ENCODE measurements at places on chromosomes 11 and 22.

DNA sequence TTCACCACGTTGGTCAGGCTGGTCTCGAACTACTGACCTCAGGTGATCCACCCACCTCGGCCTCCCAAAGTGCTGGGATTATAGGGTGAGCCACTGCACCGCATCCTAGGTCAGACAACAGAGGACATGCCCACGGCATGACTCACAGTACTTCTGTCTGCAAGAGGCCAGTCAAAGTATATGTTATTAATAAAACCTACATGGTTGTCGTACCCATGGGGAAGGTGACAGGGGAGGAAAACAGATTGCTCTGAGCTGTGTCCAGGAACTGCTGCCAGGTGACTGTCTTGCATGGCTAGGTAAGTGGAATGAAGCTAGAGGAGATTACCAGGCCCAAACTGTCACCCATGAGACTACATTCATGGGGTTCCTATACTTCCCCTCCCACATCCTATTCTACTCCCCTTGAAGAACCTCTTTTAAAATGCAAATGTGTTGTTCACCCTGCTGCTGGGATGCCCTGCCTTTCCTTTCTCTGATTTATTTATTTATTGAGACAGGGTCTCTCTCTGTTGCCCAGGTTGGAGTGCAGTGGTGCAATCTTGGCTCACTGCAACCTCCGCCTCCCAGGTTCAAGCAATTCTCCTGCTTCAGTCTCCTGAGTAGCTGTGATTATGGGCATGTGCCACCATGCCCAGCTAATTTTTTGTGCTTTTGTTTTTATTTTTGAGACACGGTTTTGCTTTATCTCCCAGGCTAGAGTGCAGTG is 2.0 kb upstream of the NLRX1 start:
- DNase-seq, result no peak

GRCh38 chr22:25485626-25486545 is 78.6 kb upstream of the GRK3 start:
- DNase-seq, result no peak

GRCh38 chr11:24496736-24497725 is at the start of gene LUZP2:
Gene LUZP2, plus strand, starts transcription at chr11:24497053.
- DNase-seq, result peak; percentile 76

DNA sequence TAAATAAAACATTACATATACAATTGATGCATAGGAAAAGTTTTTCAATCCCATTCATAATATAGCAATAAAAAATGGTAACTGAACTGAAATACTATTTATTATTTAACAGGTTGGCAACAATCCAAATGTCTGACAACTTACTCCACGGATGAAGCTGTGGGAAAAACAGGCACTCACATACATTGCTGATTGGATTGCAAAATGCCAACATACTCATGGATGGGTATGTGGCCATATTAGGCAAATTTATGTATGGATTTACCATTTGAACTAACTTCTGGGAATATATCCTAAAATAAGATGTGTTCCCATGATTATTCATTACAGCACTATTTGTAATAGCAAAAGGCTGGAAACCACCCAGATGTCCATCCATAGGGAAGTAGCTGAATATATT is 3.2 kb upstream of the BIRC2 start:
- no peak for DNase-seq

DNA sequence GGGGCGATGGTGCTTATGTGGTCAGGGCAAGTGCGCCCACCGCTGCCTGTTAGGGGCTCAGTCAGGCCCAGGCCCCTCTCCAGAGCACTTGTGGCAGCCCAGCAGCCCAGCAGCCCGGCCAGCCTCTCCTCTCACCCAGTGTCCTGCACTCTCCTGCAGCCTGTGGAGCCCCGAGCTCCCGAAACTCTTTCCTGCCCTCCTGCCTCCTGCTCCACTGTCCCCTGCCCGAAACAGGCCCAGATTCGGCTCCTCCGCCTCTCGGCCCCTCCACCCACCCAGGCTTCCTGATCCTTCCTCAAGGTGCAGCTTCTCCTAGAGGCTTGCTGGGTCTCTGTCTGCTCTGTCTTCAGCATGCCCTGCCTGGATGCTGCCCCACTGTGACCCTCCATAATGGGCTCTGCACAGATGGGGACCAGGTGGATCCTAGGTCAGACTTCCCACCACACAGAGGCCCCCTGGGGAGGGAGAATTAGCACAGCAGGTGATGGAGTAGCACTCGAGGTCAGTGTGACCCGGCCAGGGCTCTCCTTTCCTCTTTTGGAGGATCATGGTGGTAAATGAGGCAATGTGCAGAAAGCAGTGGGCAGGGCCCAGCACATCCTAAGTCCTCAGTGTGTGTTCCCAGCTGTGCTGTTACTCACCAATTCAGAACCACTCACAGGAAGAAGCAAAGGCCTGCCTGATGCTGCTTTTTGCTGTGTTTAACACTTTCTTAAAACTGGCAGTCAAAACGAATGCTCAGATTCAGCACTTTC is 18.6 kb upstream of the NAP1L4 start:
- no peak for DNase-seq

DNA sequence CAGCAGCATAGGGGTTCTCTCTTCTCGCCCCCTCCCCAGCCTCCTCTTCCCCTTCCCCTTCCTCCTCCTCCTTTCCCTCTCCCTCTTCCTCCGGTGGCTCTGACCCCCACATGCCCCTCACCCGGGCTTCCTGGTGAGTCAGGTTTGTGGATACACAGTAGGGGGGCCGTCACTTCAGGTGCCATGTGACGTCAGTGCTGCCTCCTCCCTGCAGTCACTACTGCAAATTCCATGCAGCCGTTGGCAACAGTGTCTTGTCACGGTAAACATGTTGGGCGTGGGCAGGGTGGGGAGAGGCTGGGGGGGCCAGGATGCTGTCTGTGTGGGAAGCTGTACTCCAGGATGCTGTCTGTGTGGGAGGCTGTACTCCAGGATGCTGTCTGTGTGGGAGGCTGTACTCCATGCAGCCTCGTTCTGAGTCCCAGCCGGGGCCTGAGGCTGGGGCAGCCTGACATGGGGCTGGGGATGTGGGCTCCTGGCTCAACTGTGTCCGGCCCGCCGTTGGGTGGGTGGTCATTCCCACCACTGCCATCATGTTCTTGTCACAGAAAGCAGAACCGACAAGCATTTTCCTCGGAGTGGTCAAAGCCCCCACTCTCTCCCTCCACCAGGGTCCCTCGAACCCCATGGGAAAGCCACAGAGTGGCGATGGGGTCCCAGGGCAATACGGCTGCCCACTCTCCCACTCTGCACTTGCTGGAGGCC is 2.4 kb upstream of the MUC2 start:
- DNase-seq, result no peak

DNA sequence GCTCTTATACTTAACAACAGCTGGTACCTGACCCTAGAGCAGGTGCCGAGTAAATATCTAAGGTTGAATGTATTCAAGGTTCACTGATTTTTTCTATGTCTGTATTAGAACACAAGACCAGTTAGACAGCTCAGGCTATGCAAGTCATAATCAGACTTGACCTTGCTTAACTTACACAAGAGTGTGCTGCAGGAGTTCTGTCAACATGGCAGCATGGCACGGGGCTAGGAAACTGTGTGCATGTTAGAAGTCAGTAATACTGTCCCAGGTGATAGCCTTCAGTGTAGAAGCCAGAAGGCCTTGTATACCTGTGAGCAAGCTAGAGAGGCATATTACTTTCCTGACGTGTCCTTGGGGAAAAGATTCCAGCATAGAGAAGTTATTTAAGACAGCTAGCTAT is 253.1 kb downstream of the FAT3 start:
- DNase-seq, result no peak

GRCh38 chr11:94673951-94674491 is 94.1 kb upstream of the AMOTL1 start:
- peak; percentile 74 for DNase-seq

DNA sequence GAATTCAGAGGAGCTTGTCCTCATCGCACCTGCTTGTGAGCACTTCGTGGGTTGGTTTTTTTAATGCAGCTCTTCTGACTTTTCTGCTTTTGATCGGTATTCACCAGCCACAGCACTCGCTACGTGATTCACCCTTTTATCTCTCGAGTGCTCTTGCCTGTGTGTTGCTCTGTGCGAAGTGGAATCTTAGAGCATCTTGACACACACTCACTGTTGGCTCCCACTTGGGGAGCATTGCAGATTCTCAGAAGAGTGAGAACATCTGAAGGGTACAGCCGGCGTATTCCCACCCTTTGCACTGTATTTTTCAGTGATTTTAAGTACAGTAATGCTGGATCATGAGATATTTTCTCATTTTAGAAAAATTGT is 10.9 kb downstream of the TNNT3 start:
- no peak for DNase-seq

DNA sequence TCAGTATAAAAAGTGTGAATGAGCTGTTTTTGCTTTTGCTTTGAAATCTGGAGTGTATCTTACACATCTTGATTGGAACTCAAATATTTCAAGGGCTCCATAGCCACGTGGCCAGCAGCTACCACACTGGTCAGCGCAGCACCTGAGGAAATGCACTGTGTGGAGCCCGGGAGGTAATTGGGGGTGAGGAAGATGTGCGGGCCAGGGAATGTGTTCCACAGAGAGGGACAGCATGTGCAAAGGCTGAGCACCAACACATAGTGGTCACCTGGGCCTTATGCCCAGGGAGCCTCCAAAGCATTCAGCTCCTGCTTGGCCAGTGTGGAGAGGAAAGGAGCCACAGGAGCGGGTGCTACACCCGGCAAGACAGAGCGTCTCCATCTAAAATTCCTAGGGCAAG is 20.8 kb downstream of the RELT start:
- DNase-seq, result no peak

GRCh38 chr11:130666781-130667251 is 218.4 kb downstream of the ADAMTS15 start:
- no peak for DNase-seq

DNA sequence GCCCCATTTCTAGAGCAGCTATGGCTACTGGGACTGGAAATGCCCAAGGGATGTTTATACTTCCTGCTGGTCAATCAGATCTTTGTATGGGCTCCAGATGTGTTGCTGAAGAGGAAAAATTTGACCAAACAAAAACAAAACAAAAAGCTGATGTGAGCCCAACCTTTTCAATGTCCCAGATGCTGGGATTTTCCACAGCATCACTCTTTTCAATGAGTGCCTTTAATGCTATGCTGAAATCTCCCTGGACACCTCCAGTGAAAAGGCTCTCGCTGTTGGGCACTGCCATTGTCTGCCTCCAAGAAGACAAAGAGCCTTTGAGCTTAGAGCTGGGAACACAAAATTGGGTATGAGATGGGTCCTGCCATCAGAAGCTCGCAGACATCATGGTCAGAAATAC is 671.9 kb downstream of the NTM start:
- DNase-seq, result no peak

DNA sequence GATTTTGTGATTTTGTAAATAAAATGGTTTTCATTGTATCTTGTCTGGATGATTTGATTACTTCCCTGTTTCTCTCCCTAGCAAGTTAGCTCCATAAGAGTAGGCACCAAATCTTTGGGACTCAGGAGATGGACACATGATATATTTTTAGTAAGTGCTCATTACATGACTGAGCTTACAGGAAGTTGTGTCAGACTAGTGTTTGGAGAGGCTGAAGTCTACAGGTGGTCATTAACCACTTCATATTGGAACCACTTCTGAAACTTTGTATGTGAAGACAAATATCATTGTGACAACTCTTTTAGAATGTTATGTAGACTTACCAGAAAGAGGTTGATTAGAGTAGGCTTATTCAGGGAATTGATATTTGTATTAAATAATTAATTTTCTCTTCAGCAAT is 19.1 kb downstream of the ARHGAP42 start:
- DNase-seq, result no peak

DNA sequence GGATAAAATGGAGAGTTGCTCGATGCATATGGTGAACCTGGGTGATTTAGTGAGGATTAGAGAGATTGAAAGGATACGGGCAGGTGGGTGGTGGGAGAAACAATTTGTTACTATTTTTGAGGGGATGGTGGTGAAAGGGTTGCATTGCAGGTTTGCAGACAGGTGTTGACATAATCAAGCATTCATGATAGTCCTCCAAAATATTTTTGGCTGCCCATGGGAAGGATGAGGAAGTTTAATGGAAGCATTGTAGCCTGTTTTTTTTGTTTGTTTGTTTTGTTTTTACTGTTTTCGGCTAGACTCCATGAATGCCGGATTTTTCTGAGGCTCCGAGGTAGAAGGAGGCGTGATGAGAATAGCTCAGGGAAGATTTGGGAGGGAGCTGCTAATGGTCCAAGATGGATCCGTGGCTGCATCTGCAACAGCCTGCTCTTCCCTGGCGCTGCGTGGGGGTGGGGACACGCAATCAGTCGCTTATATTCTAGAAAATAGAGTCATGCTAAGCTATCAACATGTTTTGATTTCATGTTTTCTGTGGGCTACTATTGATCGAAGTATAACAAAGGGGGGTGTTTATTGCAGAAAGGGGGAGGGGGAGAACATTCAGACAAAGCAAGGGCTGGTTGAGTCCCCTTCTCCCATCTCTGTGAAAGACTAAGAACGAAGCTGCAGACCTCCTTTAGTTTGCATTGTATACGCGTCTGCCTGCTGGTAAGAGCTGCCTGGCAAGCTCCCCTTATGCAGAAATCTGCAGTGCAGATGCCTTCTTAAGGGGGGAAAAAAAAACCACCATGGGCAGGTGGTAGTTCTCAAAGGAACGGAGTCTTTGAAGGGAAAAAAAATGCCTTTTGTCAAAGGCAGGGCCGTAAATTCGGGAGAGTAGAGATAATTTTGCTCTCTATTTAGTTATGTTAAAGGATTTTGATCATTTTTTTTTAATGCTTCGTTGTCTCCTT is 1.0 kb downstream of the RTN3 start:
- DNase-seq, result peak; percentile 54

- no peak for DNase-seq
These were observed 55.0 kb upstream of the DEPDC7 start for GRCh38 chr11:32960553-32961164.

- no peak for DNase-seq
These were observed 20.9 kb downstream of the SLC37A2 start for GRCh38 chr11:125084057-125084416.

DNA sequence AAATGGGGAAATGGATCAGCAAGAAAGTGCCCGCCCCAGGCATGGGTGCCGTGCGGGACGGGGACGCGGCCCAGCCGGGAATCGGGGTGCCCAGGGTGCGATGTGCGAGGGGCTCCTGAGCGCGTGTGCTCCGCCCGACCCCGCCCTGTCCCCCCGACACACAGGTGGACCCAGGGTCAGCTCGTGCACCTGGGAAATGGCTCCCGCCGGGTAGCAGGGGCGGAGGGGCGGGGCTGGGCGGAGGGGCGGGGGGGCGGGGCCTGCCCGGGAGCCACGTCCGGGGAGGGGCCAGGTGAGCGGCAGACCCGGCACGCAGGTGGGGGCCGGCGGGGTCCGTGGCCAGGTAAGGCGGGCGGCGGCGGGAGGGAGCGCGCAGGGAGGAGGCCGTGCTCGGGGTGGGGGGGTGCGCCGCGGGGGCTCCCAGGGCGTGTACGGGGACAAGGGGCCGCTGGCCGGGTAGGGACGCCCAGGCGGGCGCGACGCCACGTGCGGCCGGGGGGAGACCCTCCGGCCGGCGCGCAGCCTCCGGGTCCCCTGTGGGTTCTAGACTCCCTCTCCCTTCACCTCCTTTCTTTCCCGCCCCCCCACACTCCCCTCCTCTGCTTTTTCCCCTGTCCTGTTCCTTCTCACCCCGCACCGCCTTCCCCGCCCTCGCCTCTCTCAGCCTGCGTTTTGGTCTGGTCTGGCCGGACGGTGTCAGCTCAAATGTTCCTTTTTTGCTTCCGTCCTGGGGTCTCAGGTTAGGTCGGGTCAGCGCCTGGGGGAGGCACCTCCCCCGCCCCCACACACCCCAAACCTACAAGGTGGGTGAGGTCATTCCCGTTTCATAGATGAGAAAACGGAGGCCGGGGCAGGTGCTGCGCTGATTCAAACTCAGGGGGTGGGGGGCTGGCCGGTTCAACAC is at the start of gene ARHGAP8:
TSS of gene ARHGAP8 (plus strand) at position 291 of the 904 bp plus-strand sequence. CDS start 33,953 bp downstream, outside the sequence.
- no peak for DNase-seq

Measured in NCI-H187 (cell line).